Progenitor cell of endocrine pancreas (in vitro differentiated cells): ENCODE measurements at places on chromosomes 16 and 17.

- no peak for DNase-seq
Measured at GRCh38 chr17:73160980-73161630, 3.7 kb upstream of the SSTR2 start.

DNA sequence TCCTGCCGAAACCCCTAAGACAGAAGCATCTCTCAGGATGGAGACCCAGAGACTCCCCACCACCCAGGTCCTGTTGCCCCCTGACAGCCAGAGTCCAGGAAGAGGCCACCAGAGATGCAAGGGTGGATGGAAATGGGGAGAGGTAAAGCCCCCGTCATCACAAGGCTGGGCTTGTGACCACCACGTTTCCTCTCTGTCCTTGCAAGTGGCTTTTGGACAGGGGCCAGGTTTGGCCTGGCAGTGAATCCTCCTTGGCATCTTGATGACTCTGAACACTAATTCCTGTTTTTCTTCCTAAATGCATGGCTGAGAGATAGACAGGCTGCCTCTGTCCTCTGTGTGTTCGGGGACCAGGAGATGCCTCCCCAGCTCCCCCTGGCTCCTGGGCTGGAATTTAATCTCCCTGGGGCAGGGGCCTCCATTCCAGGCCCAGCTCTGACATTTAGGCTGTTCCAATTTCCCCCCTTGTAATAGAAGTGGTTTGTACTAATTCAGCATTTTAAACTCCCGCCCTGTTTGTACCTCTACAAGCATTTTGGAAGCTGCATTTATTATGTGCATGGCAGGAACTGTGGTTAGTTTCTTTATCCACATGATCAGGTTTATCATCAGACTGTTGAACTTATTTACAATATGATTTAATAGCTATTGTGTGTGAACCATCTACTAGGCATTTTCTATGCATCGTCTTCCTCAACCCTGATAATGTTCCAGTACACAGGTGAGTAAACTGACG is 116.1 kb upstream of the IRX6 start:
- DNase-seq = no peak

DNA sequence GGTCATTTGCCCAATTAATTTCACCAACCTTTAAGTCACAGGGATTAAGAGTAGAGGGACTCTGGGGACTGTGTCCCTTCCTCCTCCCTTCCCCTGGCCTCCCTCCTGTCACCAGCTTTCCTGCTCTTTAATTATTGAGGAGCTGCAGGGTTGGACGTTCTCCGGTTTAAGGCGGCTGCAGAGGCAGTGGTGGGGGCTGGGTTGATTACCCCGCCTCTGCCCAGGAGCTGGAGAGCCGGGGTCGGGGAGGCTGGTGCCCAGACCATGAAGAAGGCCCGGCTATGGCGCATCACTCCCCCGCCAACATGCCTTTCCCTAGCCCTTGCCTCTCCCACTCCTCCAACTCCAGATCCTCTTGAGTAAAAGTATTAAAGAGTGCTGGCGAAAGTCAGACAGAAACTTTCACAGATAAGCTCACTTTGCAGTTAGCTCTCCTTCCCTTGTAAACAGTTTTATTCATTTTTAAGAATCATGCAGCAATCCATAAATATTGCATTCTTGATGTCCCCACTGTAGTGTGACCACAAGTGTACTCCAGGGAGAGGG is 1.1 kb upstream of the FOXJ1 start:
- no peak for DNase-seq

- no peak for DNase-seq
Measured at GRCh38 chr16:85034591-85035433, 7.2 kb downstream of the KIAA0513 start.

GRCh38 chr17:36742267-36743000 is 141.1 kb downstream of the MRM1 start:
- DNase-seq = no peak

- peak; percentile 16 for DNase-seq
Measured at GRCh38 chr17:9022573-9023391, 1.5 kb downstream of the NTN1 start.

GRCh38 chr16:13168091-13168572 is 266.7 kb downstream of the SHISA9 start:
- no peak for DNase-seq

- no peak for DNase-seq
Measured at GRCh38 chr17:19270704-19271611, 33.8 kb downstream of the EPN2 start.

- DNase-seq = no peak
Measured at GRCh38 chr17:13365331-13365730, 236.4 kb downstream of the HS3ST3A1 start.

DNA sequence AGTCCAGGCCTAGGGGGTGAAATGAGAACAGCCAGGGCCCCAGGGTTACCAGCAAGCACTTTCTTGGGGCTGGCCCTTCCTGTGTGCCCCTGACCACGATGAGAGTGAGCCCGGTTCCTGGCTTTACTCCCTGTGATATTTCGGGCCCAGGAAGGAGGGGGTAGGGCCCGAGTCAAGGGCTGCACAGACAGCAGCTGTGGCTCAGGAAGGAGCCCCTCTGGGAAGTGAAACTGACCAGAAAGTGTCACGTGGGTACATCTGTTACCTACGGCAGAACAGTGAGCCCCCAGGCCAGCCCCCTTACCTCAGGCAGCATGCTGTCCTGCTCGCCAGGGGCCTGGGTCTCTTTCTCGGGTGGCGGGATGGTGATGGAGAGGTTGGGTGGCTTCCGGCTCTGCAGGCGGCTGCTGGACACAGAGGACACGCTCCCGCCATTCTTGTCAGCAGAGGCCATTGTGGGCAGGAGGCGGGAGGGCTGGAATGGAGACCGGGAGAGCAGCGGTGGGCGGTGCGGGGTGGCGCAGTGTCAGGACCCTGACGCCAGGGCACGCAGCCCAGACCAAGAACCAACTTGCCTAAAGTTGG is 13.8 kb downstream of the AANAT start:
- no peak for DNase-seq

GRCh38 chr16:6155271-6155670 is 1057.7 kb upstream of the EEF2KMT start:
- no peak for DNase-seq

- no peak for DNase-seq
Measured at GRCh38 chr17:51674579-51675255, 414.4 kb downstream of the UTP18 start.

DNA sequence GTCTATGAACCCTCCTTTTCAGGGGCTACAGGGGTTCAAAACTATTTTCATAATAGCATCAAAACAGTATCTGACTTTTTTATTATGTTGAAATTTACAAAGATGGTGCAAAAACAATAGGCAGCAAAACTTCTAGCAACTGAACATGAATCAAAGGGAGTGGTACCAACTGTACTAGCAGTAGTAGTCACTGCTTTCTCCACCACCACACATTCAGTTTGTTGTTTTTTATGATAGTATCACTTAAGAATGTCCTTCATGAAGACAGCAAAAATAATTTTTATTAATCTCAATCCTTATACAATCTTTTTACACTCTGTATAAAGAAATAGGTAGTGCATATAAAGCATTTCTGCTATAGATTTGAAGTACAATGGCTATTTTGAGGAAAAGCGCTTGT is 47.6 kb downstream of the MED13 start:
- DNase-seq = no peak

- DNase-seq = no peak
Measured at GRCh38 chr16:26963109-26963508, 103.6 kb upstream of the C16orf82 start.

DNA sequence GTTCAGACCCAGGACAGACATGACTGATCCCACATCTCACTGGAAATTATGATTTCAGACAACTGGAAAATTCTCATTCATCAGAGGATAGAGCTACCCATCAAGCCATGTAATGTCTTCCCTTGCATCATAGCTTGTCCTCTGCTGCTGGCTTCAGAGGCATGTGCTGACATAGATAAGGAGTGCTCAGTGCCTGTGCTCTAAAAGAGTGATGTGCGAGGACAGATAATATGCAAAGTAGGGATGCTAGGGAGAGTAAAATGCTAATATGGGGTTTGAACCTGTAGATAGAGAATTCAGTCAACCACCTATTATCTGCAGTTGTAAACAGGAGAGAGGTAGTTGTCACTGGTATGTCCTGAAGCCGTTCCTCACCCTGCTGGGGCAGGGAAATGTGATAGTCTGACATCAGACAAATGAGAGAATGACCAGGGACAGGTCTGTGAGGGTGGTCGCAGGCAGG is 349.7 kb upstream of the CCL2 start:
- DNase-seq = no peak

DNA sequence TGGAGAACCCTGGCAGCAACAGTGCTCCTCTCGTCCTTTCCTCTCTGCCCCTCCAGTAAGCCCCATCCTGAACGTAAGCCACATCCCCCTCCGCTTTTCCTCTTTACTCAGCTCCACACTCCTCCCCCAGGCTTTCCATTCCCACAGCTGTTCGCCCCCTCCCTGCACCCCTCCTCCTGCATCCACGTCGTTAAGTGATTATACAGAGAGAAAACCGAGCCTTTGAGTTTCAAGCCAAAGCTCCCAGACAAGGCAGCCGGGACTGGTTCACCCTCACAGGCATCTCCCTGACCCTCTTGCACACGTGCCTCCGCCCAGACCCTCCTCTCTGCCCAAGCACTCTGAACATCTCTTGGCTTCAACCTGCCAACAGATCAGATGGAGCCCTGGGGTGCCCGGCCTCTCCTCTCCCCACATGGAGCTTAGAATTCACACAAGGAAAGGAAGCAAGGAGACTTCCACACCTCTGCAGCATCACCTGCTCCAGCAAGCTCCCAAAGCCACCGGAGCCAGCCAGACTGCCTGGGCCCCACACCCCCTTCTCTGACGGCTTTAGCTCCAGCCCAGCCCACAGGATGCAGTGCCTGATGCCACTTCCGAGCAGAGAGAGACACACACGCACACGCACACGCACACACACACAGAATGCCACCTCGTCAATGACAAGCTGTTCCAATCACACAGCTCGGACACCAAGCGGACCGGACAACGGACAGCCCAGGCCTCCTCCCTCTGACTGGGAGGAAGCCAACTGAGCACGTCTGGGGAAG is 99.9 kb upstream of the CCL2 start:
- DNase-seq = no peak

GRCh38 chr16:49681217-49681883 is 174.6 kb downstream of the ZNF423 start:
- DNase-seq = no peak

DNA sequence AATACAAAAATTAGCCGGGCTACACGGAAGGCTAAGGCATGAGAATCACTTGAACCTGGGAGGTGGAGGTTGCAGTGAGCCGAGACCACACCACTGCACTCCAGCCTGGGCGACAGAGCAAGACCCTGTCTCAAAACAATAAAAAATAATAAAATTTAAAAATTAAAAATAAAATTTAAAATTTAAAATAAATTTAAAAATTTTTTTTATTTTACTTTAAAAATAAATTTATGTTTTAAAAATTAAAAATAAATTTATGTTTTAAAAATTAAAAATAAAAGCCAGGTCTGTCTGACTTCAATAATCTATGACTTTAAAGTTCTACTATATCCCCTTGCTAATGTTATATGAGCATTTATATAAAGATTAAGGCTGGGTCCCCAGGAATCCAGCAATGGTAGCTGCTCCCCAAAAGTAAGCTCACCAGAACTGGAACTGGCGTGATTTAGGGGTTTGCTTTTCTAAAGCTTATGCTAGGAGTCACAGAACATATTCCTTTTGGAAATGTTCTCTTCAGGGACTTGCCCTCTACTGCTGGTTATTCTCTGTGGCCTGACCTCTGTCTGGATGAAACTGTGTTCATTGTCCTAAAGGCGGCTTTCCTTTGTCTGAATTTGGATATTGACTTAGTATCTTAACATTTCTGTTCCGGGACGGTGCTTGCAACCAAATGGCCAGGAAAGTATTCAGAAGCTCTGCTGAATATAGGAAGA is 140.2 kb upstream of the NOL11 start:
- no peak for DNase-seq

GRCh38 chr16:79535130-79535529 is 65.4 kb downstream of the MAF start:
- no peak for DNase-seq

GRCh38 chr17:38824899-38825761 is at the start of gene CWC25:
Gene CWC25, minus strand, starts transcription at chr17:38825321. Its CDS starts 138 bp downstream, at chr17:38825183.
- peak; percentile 97 for DNase-seq

DNA sequence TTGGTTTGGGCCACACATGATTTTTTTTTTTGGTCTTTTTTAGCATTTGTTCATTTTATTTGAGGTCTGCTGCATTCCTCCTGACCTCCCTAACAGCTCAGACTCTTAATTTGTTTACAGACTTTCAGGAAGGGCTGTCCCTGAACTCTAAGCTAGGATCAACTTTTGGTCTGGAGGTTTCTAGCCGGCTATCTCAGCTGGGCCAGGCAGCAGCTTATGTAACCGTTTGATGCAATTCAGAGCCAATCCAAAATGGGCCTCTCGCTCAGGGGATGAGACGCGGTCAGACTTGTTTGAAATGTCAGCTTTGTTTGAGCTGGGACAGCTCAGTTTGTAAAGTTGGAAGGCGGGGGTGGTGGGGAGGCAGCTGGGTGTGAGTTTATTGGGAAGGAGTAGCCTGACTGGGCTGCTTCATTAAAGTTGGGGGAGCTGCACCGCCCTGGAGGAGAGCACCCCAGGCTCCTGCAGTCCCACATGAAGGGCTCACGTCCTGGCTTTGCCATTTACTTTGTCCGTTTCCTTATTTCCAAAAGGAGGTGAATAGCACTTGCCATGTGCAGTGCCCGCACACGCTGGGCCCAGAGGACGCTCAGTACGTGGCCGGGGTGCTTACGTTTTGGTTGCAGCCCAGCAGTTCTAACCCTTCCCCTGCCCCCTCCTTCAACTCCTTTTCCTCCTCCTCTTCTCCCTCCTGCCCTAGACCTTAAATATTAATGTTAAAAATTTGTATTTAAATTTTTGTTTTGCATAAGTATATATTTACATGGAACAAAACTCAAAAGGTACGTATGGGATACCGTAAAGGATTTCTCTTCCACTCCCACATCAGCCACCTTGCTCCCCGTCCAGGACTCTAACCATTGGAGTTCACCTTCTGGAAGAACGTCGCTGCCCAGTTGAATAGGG is 121.2 kb downstream of the SNX29 start:
- DNase-seq = no peak

DNA sequence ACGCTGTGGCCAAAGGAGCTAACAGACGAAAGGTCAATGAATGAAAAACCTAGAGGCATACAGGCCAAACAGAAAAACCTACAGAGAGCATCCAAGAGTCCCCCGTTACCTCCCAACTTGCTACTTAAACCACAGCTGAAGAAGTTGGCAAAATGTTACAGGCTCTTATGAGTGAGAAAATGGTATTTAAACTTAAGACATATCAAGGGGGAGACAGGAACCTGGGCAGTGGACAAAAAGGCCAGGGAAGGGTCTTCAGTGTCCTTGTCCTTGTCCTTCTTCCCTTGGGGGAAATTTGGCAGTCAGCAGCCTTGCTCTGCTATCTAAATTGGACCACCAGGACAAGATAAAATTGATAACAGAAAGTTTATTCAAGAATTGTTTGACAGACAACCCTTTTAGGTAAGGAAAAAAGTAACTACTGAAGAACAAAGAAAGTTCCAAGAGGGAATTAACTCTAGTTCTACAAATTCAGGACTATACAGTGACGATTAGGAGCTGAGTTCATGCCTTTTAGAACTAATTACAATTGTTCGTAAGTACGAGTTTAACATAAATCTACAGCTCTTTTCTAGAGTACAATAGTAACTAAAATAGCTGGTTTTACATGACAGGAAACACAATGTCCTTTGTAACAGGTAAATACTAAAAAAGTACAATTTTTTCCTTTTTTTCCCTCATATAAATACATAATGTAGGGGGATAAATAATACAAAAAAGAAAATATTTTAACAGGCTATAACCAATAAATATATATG is 3.8 kb upstream of the HOXB2 start:
- no peak for DNase-seq

GRCh38 chr16:2968368-2968737 is 795 bp upstream of the PAQR4 start:
- DNase-seq = no peak
